ENCODE measurements at places on chromosomes 6 and 20.

GRCh38 chr6:105966481-105966880 is 119.7 kb upstream of the PRDM1 start:
- DNase-seq: no peak

DNA sequence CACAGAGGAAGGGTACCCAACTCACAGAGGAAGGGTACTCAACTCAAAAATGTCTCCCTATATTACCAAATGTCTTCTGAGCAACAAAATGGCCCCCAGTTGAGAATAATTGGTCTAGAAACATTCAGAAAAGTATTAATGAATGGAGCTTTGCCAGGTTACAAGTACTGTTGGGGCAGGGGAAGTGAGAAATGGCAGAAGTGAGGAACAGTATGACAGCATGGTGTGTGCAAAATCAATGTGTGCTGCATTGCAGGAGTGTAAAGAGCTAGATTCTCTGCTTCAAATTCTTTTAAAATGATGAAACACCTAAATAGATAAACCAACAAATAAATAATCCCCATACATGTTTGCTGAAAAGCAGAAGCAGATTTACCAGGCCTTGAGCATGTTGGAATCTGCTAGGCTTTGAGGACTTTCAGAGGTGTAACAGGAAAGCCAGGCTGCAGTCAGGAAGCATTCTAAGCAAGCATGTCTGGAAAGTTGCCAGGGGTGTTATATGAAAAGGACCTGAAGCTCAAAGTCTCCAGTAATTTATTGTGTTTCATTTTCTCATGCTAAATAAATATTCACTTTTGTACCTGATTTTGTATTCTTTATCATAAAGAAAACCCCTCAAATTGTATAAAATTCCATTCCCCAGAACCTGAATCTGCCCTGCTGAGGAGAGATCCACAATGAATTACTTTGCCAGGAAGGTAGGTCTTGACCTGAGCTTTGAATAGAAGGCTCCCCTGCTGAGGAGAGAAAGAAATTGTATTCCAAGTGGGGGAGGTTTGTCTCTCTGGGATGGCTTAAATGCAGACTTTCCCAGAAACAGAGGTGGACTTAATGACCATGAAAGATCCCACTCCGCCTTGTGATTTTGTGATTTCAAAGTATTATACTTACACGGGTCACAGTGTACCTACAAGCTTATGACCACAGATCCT is 265.0 kb upstream of the MARCKS start:
- DNase-seq: no peak

DNA sequence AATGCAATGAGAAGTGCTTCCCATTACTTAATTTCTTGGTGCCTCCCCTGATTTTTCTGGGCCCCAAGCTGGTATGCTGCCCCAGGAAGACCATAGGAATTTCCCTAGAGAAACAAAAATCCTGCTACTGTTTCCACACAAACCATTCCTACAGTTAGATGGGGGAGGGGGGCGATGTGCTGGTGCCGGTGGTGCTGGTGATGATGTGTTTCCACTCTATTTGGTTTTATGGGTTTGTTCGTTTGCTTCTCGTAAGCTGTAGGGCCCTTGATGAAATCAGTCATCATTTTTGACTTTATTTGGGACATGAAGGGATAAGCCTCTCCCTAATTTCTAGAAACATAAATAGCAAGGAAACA is 105.1 kb downstream of the MKKS start:
- no peak for DNase-seq

DNA sequence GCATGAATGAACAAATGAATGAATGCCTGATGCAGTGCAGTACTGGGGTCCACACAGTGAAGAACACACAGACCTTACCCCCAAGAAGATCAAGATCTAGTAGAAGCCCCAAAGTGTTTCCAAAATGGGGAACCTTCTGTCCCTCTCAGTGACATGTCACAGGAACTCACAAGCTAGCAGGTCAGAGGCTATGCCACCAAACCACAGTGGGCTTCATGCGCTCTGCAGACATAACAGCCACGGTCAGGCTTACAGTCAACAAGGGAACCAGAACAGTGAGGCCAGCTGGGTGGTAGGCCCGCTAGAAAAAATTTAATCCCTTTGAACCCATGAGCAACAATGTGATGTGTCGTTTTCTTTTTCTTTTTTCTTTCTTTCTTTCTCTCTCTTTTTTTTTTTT is 20.2 kb upstream of the ARFGEF2 start:
- no peak for DNase-seq

- DNase-seq: no peak
These were observed 46.8 kb upstream of the SIRPA start for GRCh38 chr20:1848373-1848772.

DNA sequence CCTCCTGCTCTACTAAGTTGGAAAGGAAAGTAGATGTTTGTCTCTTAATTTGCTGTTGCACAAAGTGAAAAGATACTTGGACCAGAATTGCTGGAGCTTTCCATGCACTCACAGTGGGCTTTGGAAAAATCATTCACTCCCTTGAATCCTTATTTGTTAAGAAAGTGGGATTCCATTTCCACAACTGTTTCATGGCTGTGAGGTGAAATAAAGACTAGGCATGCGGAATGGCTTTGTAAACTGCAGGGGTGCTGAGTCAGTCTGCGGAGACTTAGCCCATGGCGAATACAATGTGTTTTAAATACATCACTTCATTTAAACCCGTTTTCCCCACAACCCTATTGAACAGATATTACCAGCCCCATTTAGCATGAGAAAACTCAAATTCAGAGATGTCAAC is 36.8 kb upstream of the CLDN20 start:
- no peak for DNase-seq

- DNase-seq: no peak
These were observed 997 bp upstream of the FBXO30 start for GRCh38 chr6:145815309-145816274.

- no peak for DNase-seq
These were observed 904.5 kb upstream of the EPHA7 start for GRCh38 chr6:94323853-94324252.

- no peak for DNase-seq
These were observed 490.2 kb downstream of the EPM2A start for GRCh38 chr6:145245119-145245518.

GRCh38 chr6:70956191-70956450 is 739 bp downstream of the B3GAT2 start:
- DNase-seq: no peak

DNA sequence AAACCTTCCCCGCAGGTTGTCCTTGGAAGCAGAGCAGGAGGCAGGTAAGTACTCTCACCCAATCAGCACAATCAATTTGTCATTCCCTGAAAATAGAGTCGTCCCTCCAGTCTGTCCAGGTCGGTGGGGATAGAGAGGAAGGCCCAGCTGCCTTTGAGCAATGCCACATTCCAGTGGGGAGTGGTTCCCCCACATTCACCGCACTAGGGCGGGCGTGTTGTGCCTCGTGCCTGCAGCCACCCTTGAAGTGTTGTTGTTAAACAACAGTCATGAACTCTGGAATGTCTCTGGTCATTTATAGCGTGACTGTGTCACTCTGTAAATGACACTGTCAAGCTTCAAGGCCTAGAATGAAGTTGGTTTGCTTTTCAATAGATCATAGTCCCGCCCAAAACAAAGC is 33.4 kb downstream of the PRDM1 start:
- DNase-seq: no peak

GRCh38 chr20:841568-842546 is 8.3 kb downstream of the FAM110A start:
- DNase-seq: no peak

DNA sequence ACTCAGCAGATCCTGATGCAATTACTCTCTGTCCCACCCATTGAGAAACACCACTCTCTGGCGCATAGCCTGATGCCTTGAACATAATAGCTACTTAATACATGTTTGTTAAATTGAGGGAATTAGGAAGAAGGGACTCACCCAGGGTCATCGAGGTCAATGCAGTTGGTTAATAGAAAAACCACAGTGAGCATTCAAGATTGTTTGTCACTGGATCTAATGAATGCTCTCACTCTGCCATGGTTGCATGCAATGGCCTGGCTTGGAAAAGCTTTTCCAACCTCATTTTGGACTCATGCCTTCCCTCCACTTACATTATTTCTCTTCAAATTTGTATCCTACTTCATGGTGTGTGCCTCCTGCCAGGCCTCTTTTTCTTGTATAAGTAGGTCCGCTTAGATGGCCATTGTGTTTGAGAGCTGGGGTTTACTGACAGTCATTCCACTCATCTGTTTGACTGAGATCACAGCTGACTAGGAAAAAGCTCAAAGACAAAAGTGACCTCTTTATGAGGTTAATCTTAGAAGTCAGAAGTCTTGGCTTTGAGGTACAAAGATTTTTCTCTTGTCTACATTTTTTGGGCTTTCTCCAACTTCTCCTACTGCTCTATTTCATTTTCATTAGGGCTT is 154.8 kb upstream of the RAB32 start:
- DNase-seq: no peak

DNA sequence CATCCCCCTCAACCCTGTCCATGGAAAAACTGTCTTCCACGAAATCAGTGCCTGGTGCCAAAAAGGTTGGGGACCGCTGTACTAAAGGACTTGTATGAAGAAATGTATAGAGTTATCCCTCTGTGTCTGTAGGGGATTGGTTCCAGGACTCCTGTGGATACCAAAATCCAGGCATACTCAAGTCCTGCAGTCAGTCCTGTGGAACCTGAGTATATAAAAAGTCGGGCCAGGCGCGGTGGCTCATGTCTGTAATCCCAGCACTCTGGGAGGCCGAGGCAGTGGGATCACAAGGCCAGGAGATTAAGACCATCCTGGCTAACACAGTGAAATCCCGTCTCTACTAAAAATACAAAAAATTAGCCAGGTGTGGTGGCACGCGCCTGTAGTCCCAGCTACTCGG is 42.0 kb downstream of the LCA5 start:
- DNase-seq: no peak

DNA sequence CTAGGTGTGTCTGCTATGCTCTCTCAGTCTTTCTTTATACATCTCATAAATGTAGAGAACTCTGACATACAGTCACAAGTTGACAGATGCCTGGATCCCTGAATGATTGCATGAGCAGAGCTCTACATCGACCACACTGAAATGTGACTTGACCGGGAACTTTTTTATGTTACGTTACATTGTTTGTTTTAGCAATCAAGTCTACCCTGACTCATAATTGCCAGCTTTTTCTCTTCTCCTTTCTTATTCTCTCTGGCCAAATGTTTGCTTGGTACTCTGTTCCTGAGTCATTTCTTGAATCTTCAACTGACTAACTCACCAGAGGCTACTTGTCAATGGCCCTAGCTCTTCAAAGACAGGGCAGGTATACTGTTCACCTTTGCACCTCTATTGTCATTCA is 213.6 kb upstream of the DTNBP1 start:
- no peak for DNase-seq

GRCh38 chr20:13274275-13274861 is 53.3 kb downstream of the ISM1 start:
- no peak for DNase-seq

- no peak for DNase-seq
These were observed 327.3 kb downstream of the HDGFL1 start for GRCh38 chr6:22896696-22897095.

- no peak for DNase-seq
These were observed 42.8 kb downstream of the SH3BGRL2 start for GRCh38 chr6:79673947-79674346.

DNA sequence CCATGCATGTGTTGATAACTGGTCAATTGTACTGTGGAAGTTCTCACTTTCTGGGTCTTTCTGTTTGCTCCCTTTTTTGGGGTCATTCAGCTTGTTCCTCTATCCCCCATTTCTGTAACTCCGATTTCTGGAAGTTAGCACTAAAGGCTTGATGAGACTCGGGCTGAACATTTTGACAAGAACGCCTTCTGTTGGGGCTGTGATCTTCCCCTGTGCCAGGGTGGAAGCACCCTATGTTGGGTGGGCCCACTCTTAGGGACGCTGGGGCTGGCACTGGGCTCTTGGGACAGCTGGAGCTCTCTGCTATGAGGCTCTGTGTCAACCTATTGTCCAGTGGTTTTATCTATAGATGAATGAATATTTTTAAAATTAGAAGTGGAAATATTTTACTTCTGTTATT is 60.1 kb upstream of the FRMD1 start:
- no peak for DNase-seq

- no peak for DNase-seq
These were observed 437.8 kb downstream of the CDC5L start for GRCh38 chr6:44825273-44825672.

GRCh38 chr6:89597372-89597771 is 41.2 kb downstream of the LYRM2 start:
- DNase-seq: no peak

GRCh38 chr6:80001337-80001736 is 3.1 kb upstream of the TTK start:
- no peak for DNase-seq

DNA sequence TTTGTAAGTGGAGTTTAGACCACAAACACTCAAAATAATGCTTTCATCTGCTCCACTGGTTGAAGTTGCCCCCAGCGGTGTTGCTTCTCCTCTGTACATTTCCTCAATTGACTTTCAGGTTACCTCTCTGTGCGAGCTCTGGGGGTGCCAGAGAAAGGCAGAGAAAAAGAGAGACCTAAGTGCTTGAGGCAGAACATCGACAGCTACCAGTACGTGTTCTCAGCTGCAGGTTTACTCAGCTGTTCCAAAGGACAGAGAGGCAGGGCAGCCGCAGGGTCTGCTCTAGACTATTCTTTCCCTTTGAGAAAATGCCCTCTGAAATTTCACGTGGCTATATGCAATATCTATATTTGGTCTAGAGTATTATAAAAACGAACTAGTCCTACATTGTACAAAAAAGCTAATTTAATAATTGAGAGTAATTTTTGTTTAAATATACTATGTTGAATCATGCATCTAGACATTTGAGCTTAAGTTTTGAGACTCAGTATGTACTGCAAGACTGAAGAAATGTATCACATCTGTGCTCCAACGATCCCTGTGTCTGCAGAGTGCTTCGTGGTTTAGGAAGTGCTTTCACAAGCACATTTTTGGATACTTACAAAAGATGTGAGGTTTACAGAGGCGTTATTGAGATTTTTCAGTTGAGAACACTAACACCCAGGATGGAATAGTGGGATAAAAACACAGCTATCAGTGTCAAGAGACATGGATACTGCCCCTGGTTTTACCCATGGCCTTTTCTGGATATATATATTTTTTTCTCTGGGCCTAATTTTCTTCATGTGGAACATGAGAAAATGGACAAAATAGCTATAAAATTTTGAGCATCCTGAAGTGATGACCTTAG is 453.6 kb upstream of the FLRT3 start:
- DNase-seq: no peak

DNA sequence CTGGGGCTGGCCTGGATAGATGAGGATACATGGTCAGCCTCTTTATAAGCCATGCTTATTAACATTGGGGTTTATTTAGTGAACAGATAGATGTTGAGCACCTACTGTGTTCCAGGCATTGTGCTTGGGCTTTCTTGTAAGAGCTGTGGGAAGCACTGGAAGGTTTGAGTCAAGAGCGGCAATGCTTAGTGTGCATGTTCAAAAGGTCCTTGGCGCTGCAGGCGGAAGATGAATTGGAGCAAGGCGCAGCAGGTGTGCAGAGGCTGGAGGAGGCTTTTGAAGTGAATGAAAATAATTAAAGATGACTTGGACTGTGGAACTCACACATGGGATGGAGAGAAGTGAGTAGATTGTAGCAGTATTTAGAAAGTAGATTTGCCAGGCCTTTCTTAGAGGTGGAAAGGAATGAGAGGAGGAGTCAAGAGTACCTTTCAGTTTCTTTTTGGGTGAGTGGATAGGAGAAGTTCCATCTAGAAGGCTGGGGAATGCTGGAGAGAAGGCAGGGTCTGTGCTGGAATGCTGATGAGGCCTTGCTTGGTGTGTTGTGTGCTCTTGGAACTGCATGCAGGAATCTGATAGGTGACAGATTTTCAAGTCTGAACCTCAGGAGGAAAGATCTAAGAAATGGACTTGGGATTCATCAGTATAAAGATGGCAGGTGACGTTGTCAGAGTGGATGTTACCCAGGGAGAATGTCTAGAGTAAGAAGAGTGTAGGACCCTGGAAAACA is 26.4 kb downstream of the SNX9 start:
- no peak for DNase-seq

All from activated CD8-positive, alpha-beta memory T cell treated with anti-CD3 and anti-CD28 coated beads for 48 hours (primary cell).